ENCODE measurements at places on chromosomes 11 and 22.

- no peak for DNase-seq
Measured at GRCh38 chr11:73296501-73297230, 11.4 kb upstream of the ARHGEF17 start.

DNA sequence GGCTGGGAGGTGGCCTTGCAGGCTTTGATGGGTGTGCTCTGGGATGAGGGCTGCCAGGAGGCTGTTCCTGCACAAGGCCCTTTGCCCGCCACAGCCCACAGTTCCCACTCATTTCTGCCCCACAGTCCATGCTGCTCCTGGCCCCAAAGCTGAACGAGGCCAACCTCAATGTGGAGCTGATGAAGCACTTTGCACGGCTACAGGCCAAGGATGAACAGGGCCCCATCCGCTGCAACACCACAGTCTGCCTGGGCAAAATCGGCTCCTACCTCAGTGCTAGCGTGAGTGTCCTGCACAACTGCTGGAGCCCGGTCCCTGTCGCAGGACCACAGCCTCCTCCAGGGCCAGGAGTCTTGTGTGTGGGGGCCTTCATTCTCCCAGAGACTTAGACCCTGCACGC lies 10.2 kb downstream of the SCYL1 start:
- no peak for DNase-seq

- DNase-seq, result no peak
Measured at GRCh38 chr11:103662880-103663279, 373.6 kb upstream of the DDI1 start.

- no peak for DNase-seq
Measured at GRCh38 chr22:36196254-36197064, 5.2 kb downstream of the APOL4 start.

DNA sequence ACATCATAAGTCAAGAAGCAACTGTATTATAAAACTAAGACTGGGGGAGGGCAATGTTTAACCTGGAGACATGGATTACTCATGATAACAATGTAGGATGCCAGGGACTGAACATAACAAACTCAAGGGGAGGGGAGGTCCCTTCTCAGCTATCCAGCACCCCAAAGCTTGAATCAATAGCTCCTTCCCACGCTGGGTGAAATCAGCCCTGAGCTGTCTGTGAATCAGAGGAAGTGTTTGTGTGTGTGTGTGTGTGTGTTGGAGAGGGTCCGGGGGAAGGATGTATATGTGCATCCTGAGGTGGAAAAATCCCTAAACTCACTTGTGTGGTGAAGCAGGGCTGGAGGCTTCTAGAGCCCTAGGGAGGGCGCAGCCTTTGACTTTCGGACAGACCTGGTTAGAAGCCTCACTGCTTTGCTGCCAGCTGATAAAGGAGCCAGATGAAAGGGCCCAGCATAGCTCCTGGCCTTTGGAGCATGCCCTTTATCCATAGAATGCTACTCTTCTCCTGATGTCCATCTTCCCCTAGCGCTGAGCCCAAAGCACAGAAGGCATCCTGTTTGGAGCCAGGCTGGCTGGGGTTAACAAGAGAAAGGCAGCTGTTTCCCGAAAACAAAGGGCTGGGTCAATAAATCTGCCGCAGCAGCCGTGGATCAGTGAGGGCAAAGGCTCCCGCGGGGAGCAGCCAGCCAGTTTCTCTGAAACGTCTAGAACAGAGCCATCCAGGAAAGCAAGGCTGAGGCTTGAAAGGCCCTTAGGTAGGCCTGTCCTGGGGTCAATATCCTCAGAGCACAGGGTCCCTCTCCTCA lies 35.8 kb downstream of the TNKS1BP1 start:
- DNase-seq, result no peak

- DNase-seq, result no peak
Measured at GRCh38 chr11:35248558-35249323, 109.8 kb downstream of the CD44 start.

DNA sequence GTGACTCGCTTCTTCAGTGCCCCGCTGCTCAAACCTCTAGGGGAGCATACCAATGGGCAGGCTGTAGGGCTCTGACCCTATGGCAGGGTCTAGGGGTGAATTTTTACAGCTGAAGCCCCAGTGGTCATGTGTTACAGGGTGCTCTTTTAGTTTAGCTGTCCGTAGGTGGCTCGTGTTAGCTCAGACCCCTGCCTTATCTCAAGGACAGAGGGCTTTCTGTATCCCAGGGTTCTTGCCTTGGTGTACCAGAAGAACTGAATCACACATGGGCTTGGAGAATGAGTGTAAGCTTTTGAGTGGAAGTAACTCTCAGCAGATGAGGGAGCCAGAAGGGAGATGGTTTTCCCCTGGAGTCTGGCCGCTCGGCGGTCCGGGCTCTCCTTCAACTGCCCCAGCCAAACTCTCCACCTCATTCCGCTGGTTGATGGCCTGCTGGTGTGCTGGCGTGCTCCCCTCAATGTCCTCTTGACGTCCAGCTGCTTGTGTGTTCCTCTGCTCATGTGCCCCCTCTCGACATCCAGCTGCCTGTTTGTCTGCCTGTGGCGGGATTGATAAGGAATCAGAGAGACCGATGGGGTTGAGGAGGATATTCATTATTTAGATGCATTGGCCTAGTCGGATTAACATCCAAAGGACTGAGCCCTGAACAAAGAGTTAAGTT lies 37.5 kb downstream of the BIRC2 start:
- DNase-seq, result no peak

DNA sequence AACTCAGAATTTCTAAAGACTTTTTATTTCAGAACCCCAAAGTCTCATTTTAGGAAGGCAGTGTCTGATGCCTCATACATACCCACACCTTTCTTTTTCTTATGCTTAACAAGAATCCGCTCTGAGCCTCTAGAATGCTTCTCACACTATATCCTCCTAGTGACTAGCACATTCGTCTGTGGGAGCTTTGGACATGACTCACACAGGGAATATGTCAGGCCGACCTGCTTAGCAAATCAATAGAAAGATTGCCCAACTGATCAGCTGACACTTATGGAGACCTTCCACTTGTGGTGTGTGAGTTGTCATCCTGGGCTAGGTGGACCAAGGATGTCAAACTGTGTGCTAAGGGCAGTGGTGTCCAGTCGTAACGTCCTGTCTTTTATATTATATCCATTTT lies 129.9 kb upstream of the TTC12 start:
- no peak for DNase-seq

DNA sequence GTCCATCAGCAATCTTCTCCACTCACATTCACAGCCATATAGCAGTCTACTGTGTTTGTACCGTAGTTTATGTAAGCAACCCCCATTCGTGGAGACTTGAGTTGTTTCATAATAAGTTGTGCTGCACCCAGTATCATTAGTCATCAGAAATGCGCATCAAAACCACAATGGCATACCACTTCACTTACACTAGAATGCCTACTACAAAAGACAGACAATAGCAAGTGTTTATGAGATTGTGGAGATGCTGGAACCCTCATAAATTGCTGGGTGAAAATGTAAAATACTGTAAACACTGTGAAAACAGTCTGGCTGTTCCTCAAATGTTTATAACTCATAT lies 133.3 kb downstream of the ATXN10 start:
- DNase-seq, result no peak

DNA sequence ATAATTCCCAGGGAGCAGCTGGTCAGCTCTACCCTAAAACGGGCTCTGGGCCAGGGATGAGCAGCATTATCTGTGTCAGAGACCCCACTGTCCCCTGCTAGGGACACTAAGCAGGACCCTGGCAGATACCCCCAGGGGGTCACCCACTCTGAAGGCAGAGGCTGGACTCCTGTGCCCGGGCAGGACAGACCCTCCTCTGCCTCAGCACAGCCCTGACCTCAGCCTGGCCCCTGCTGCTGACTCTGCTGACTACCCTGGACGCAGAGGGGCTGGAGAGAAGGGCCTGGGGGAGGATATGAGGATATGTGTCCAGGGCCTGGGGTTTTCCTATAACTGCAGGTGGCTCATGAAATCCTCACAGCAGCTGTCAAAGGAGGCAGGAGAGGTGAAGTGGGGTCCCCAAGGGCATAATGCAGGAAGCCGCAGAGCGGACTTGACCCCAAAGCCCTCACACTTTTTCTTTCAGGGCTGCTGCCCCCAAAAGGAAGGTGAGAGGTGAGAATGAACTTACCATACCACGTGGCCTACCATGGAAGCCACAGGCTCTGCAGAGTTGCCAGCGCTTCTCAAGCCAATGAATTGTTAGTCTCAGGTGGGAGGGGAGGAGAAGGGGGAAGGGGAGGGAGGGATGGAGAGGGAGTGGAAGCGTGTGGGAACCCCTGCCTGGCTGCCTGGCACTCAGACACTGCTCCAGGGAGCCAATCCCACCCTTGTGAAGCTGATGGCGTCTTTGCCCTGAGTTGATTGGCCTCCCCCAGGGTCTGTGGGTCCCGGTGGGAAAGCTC lies 76.7 kb upstream of the WNT11 start:
- no peak for DNase-seq

- DNase-seq, result no peak
Measured at GRCh38 chr11:6413791-6414201, 5.1 kb downstream of the APBB1 start.

GRCh38 chr22:31950226-31950625 lies 5.9 kb downstream of the YWHAH start:
- no peak for DNase-seq

- DNase-seq, result no peak
Measured at GRCh38 chr11:20464518-20464917, 77.0 kb downstream of the PRMT3 start.

- no peak for DNase-seq
Measured at GRCh38 chr11:93188726-93189125, 9.1 kb downstream of the SLC36A4 start.

GRCh38 chr11:66150725-66151124 lies 80.7 kb downstream of the PACS1 start:
- no peak for DNase-seq

DNA sequence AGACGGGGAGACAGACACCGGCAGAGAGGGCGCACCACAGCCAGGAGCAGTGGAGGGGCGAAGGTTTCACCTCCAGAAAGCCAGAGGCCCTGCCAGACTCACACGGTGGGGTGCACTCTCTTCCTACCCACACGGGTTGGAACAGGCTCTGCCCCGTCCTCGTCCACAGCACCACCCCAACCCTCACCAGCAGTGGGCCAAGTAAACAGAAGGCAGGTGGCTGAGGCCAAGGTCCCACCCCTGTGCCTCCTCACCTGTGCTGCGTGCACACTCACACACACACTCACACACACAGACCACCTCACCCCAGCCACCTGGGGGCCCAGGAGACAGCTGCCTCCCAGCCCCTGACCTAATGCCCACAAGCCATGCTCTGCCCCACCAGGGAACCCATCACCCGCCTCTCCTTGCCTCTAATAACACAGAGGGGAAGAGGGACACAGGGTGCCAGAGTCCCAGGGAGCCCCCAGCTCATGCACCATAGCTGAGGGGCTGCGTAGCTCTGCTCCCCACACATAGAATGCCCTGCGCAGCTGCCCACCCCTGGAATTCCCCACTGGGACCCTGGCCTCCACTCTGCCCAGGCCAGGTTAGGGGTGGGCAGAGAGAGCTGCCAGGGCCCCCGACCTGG lies 3.1 kb downstream of the CYB5R3 start:
- no peak for DNase-seq

GRCh38 chr11:117877120-117877784 lies 794 bp upstream of the FXYD6 start:
- DNase-seq, result no peak

GRCh38 chr11:24653901-24654300 lies 157.0 kb downstream of the LUZP2 start:
- no peak for DNase-seq

DNA sequence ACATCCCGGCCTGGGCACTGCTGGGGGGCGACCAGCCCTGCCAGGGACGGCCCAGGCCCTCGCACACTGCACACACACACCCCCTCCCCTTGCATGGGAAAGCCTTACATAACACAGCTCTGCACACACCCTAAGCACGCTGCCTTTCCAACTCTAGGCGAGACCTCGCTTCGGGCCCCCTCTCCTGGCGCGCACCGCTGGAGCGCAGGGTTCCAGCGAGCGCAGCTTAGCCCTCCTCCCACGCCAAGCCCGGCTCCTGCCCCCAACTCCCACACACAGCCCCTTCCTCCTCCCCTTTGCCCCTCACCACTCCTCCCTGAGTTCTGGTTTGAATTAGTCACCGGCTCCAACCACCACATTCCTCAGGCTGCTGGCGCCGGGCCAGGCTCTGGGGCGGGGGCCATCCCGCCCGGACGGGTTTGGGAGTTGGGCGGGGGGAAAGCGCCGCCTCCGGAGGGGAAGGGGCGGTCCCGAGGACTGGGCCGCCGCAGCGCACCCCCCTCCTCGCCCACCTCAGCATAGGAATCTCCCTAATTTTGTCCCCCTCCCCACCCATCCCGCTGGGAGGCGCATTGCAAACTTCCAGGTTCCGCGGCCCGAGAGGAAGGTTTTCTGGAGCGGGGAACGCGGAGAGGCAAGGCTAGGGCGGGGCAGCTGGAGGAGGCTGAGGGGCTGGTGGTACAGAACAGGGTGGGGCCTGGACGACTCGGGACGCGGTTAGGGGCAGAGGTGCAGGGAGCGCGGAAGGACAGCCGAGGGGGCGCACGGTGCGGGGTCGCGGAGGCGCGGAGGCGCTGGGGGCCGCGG lies 966 bp downstream of the AHNAK start:
- DNase-seq, result no peak

DNA sequence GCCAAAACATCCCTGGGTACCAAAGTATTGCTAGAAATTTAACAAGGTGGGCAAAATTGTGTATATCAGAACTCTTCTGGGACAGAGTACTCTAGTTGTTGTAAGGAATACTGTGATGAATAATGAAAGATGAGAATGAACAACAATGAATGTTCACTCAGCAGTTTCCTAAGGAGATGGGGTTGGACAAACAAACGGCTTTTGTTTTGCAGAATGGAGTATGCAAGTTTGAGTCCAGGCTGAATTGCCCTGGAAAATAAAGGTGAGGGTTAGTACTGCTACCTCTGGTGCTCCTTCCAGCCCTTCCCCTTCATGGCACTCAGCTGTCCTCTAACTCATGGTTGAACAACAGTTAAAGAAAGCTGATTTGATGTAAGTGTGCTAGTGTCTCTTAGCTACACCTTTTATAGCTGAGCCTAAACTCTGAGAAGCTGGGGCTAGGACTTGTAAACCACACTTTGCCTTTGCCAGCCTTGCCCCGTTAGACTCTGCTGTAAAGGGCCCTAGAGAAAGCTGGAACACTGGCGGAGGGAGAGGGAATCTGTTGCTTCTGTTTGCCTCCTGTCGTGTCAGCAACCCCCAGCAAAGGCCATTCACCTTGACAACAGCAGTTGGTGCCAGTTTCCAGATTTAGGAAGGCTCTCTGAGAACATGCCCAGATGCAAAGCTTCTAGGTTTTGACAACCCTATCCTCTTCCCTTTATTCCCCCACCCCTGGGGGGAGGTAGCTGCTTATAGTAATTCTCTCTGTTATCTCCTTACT lies 41.2 kb upstream of the POLD3 start:
- DNase-seq, result no peak

DNA sequence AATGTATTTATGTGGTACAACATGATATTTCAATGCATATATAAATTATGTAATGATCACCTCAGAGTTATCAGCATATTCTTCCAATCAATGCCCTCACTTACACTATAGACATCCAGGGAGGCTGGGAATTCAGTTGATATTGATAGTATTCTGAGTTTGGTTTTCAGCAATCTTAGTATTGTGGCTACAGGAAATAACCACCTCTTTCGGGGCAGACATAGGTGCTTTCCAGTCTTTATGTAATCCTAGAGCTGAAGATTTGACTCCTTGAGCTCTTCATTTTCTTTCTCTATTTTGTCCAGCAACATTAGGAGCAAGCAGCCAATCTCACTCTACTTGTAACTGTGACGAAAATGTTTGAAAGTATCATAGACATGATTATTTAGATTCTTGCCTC lies 712.7 kb upstream of the KIRREL3 start:
- DNase-seq, result no peak

GRCh38 chr11:111814557-111815320 lies 48.5 kb upstream of the PPP2R1B start:
- no peak for DNase-seq

All from NCI-H1930 (cell line).